Upper lobe of right lung (tissue), 1 donor: ENCODE measurements at places on chromosomes 7 and 10.

GRCh38 chr10:31317652-31318381 is 1.2 kb upstream of the ZEB1 start:
- peak; percentile 78 for DNase-seq

- no peak for DNase-seq
Observed at GRCh38 chr7:145219461-145219860, 383.6 kb upstream of the TPK1 start.

DNA sequence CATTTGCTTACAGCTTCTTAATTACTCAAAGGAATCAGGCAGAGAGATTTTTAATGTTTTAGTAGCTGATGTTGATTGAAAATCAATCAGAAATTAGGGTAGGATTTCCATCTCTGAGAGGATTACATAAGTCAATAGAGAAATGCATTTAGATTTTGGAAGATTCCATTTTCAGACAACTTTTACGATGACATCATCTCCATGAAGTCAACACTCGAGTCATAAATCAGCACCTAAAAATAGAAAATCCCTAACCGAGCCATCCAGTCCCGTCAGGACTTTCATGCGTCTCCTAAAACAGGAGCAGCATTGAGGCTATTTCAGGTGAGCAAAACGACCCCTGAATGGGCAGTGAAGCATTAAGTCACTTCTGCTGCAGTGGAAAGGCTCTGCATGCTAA is 279.7 kb upstream of the RNF32 start:
- no peak for DNase-seq

DNA sequence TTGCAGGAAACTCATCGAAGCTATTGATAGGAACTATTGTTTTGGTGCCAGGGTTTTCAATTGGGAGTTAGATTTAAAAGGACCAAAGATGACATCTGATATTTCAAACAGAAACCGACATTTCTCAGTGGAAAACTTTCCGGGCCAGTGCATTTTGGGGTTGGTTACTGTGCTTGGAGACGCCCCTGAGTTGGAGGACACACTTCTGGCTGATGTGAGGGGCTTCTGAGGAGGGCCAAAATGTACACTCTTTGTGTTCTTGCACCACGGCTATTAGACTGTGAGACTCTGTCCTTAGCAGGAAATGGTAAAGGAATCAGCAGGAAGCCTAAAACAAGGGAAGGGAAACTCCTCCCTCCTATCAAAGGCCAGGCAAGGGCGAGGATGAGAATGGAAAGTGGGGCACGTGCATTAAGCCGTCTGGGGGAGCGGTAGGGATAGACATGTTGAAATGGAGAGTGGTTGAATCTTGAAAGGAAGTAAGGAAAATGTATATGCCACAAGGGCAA is 1.8 kb upstream of the SRGN start:
- DNase-seq = no peak

GRCh38 chr7:99833289-99833877 is 5.6 kb downstream of the CYP3A43 start:
- DNase-seq = no peak

GRCh38 chr10:86258941-86259340 is 107.7 kb downstream of the GRID1 start:
- DNase-seq = no peak

DNA sequence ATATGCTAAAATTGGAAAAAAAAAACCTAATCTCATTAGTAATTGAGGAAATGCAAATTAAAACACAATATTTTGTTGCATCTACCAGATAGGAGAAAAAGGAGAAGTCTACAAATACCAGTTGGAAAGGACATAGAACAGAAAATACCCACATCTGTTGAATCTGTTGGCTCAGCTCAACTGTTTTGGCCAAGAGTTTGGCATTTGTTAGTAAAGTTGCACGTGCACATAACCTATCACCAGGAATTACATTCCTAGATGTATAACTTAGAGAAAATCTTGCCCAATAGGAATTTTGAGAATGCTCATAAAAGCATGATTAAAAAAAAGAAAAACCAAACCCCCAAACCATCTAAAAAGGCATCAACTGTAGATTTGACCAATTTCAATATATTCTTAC is 282.1 kb upstream of the BMPER start:
- DNase-seq = no peak

DNA sequence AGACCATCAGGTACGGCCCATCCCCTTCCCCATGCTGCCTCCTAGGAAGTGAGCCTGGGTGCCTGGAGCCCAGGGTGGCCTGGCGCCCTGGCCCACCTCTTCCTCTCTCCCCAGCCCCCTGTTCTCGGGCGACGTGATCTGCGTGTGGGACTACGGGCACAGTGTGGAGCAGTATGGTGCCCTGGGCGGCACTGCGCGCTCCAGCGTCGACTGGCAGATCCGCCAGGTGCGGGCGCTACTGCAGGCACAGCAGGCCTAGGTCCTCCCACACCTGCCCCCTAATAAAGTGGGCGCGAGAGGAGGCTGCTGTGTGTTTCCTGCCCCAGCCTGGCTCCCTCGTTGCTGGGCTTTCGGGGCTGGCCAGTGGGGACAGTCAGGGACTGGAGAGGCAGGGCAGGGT is 17.0 kb downstream of the ASL start:
- no peak for DNase-seq
